Hematopoietic multipotent progenitor cell treated with erythropoietin and hydrocortisone succinate and interleukin-3 and kit ligand, for 4 days (in vitro differentiated cells): ENCODE measurements at places on chromosomes 7 and 10.

DNA sequence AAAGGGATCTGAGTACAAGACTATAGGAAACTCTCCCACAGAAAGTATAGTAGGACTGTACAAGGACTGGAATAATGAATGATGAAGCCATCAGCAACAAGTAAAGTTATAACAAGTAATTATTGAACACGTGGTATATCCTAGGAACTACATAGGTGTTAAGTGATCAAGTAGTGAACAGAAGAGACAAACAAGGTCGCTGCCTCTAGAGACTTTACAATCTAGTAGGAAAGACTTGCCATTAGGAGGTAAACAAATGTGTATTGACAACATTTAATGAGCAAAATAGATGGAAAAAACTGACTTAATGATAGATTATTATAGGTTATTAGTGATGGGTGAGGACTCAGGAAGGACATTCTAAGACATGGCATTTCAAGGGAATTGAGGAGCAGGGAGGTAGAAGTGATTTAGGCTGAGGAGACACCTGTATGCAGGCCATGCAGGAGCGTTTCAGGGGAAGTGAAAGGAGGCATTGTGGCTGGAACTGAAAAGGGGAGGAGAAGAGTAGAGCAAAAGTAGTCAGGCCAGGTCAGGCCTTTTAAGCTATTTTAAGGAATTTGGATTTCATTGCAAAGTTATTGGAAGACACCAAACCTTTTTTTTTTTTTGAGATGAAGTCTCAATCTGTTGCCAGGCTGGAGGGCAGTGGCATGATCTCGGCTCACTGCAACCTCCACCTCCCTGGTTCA, 8.5 kb upstream of the GLCCI1 start:
- no peak for DNase-seq

DNA sequence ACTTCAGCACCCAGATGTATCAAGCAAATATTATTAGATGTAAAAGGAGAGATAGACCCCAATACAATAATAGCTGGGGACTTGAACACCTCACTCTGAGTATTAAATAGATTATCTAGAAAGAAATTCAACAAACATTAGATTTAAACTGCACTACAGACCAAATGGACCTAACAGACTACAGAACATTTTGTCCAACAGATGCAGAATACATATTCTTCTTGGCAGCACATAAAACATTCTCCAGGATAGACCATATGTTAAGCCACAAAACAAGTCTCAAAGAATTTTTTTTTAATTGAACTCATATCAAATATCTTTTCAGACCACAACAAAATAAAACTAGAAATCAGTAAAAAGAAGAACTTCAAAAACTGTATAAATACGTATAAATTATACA, 130.4 kb downstream of the MTERF1 start:
- no peak for DNase-seq

- DNase-seq, result no peak
These were observed 142.5 kb upstream of the LRRTM3 start for GRCh38 chr10:66783316-66783715.

DNA sequence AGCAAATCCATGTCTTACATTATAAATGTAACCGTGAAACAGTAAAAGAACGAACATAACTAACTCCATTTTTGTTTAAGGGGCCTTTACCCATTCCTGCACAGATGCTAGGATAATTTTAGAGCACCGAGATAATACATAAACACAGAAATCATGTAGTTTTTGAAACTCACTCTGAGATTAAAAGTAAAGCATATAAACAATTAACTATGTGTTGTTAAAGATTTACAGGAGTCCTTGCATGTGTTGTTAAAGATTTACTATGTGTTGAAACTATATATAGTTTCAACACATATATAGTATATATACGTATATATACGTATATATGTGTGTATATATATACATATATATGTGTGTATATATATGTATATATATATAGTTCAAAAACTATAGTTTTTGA, 7.2 kb upstream of the CALML3 start:
- DNase-seq, result no peak
